ENCODE measurements at places on chromosomes 16 and 17.

- DNase-seq, result no peak
These were observed 4.9 kb upstream of the PSMD7 start for GRCh38 chr16:74291577-74292208.

GRCh38 chr17:42288803-42289610 lies 709 bp downstream of the STAT5A start:
- DNase-seq, result no peak

- DNase-seq, result peak; percentile 51
These were observed 21.4 kb downstream of the RPS6KB1 start for GRCh38 chr17:59914274-59914854.

DNA sequence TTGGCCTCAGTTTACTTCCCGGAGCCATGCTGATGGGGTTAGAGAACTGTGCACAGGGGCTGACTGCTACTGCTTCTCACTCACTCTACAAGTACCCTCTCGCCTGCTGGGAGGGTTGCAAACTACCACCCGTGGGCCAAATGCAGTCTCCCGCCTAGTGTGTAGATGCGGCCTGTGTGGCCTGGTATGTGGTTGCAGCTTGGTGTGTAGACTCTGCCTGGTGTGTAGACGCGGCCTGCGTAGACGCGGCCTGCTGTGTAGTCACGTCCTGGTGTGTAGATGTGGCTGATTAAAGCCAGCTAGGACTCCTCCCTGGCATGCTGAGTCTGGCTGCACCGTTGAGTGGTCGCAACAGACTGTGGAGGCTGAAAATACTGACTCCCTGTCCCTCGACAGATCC lies 7.3 kb downstream of the CANT1 start:
- no peak for DNase-seq

DNA sequence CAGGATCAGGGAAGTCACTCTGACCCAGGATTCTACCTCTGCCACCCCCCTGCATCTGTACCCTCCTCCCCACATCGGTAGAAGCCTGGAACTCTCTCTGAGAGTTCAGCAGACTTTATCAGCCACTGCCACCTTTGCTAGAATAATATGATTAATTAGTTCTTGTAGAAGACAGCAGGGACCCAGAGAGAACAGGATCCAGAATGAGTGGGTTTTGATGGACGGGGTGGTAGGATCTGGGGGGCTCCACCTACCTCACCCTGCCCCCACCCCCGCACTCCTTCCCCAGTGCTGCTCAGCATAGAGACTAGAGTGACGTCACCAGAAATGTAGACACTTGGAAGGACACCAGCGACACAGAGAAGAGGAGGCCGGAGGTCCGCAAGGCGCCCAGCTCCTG lies 33.5 kb downstream of the ABCC6 start:
- DNase-seq, result no peak

DNA sequence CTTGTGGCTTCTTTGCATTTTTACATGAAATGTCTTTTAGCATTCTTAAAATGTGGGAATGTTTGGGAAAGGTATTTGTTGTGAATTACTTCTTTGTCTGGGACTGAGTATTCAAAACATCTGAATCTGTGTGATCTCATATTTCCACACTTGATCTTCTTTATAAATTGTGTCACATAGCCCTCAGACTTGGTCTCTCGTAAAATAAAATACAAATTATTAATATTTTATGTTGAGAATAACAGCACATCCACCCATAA lies 81.9 kb downstream of the TUBD1 start:
- no peak for DNase-seq

DNA sequence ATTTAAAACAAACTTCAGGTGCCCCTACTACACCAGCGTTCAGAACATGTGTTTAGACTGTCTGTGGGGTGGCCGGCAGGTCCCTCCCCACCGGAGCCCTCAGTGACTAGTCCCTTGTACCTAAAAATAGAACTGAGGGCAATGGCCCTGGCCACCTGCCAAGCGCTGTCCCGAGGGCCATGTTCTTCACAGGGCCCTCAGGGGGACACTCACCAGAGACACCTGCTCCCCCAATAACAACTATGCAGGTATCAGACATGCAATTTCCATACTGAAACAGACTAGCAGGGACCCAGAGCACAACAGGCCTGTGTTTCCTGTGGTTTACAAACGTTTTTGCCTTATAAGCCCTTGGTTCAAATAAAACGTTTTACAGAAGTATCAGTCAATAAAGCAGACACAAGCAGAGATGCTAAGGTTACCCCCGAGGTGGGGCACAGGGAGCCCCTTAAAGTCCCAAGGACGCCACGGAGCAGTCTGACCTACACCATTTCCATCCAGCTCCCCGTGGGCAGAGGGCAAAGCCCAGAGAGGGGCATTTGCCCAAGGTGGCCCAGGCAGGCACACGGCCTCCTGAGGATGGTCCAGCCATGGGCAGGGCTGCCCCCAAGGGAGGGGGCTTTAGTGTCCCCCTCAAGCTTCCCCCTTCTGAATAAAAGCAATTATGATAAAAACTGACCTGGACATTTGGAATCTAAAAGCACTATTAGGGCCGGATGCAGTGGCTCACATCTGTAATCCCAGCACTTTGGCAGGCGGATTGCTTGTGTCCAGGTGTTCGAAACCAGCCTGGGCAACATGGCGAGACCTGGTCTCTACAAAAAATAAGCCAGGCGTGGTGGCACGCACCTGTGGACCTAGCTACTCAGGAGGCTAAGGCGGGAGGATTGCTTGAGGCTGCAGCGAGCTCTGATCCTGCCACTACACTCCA lies 896 bp upstream of the MYLK3 start:
- DNase-seq, result no peak

DNA sequence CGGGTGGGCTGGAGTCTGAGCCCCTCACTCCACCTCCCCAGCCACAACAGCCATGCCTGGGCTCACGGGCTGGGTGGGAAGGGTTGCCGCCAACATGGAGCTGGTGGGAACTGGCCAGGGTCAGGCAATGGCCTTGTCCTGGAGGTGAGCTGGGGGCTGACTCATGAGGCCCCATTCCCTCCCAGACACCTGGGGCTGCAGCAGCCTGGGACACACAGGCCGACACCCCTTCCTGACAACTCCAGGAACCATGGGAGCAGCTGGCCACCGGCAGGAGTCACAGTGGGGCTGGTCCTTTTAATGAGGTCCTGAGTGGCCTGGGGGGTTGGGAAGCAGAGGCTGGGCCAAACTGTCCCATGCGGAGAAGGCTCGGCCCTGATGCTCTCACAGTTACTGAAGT lies 12.2 kb downstream of the DBNDD1 start:
- no peak for DNase-seq

DNA sequence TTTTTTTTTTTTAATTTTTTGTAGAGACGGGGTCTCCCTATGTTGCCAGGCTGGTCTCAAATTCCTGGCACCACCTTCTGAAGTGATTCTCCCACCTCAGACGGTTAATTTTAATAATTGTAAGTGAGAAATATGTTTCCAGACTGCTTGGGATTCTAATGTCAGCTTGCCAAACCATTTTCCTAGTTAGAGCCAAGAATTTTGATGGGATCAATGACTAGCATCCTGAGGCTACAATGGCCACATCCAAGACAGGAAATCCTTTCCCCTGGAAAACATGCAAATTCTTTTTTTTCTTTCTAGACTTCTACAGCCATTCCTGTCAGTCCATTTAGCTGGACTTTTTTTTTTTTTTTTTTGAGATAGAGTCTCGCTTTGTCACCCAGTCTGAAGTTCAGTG lies 32.6 kb downstream of the IGF2BP1 start:
- DNase-seq, result no peak

DNA sequence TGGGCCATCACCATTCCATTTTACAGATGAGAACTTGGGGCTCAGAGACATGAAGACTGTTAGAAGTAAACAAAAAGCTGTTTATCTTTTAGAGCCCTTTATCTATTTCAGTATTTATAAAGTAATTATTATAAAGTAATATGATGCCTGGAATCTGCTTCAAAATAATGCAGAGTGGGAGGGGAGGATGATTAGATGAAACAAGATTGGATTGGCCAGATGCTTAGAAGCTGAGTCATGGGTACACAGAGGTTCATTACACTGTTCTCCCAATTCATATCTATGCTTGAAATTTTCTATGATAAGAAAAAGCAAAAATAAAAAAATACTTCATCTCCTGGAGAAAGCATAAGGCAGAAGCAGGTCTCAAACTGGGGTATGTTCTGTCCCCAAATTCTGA lies 29.4 kb downstream of the TOM1L2 start:
- DNase-seq, result no peak
